ENCODE measurements at places on chromosomes 7 and 10.

- no peak for DNase-seq
Observed at GRCh38 chr7:145633513-145633912, 483.1 kb upstream of the CNTNAP2 start.

DNA sequence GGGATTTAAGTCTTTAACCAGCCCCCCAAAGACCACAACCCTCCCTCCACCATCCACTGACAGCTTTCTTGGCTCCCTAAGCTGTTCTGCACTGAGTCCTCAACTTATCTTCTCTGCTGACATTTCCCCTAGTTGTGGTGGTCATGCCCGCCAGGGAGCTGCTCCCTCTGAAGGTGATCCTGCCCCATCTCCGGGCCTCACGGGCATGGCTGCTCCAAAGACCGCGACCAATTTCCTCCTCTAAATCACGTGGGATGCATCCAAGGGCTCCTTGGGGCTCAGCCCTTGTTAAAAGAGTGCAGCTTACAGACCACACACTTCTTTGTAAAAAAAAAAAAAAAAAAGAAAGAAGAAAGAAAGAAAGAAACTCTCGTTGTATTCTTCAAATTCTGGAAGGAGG, 27.1 kb upstream of the KLF6 start:
- DNase-seq, result no peak

GRCh38 chr7:106037489-106038176, 74.5 kb downstream of the SYPL1 start:
- no peak for DNase-seq

GRCh38 chr7:78134256-78134655, 335.7 kb downstream of the PHTF2 start:
- DNase-seq, result peak; percentile 26

Measured in GM12891 (cell line).